ENCODE measurements at places on chromosomes 13 and 19.

DNA sequence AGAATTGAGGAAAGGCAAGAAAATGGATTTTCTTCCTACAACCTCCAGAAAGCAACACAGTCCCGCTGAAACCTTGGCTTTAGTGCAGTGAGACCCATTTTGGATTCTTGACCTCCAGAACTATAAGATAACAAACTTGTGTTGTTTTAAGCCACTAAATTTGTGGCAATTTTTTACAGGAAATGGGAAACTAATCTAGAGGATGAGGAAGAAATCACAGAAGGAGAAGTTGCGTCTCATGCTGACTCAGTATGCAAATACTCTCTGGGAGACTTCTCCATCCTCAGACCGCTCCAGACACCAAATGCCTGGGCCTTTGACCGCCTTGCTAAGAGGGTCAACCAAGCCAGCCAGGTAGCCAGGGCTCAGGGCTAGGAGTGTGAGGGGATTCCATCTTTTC, 13.1 kb upstream of the CEACAM16 start:
- DNase-seq: no peak

DNA sequence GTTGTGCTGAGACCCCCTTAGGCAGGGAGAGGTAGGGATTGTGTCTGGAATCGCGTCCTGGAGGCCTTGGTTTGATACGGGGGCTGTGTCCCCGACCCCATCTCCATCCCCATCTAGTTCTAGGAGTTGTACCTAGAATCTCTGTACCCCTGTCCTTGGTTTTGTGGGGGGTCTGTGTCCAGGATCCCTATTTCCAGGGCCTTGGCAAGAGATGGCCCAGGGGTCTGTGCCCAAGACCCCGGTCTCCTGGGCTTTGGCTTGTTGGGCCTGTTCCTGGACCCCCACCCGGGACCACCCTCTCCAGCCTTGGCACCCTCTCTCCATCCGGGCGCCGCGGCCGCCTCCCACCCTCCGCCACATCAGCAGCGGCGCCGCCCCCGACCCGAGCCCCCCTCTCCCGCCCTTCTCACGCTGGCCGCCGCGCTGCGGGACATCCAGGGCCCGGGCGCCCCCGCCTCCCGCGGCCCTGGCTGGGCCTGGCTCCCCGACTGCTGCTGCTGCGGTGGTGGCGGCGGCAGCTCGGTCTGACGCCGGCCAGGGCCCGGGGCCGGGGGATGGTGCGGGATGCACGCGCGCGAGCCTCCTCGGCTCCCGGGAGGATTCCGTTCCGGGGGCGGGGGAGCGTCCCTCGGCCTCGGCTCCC, at the start of gene NUMBL:
Gene NUMBL (minus strand): TSS at position 602 of the 643 bp plus-strand sequence. CDS start 168 bp downstream, at position 434.
- no peak for DNase-seq

- DNase-seq: no peak
Measured at GRCh38 chr19:18781885-18782527, 9.1 kb downstream of the COMP start.

DNA sequence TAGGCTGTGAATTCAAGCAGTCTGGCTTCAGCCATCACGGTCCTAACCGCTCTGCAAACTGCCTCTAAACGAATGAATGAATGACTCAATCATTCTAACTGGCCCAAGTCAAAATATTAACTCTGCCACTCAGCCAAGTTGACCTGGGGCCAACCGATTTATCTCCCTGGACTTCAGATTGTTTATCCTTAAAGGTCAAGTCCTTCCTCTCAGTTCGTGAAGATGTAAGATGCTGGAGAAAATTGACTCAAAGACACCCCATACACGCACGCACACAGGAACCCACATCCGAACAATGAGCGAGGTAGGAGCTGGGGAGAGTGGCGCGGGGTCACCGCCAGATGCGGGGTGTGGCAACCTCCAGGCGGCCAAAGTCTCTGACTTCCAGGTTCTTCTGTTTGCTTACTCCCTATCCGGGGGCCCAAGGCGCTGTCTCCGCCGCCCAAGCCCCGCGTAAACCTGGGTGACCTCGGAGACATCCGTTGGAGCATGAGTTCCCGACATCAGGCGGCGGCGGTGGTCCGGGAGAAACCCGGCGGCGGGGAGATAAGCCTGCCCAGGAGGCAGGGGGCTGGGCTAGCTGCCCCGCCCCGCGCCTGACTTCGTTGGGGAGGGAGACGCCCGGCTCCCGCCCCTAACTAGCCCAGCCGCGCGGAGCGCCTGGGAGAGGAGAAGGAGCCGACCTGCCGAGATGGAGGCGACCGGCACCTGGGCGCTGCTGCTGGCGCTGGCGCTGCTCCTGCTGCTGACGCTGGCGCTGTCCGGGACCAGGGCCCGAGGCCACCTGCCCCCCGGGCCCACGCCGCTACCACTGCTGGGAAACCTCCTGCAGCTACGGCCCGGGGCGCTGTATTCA, at the start of gene CYP2S1:
Gene CYP2S1 (plus strand): TSS at position 646 of the 856 bp plus-strand sequence. CDS start 46 bp downstream, at position 692.
- no peak for DNase-seq

DNA sequence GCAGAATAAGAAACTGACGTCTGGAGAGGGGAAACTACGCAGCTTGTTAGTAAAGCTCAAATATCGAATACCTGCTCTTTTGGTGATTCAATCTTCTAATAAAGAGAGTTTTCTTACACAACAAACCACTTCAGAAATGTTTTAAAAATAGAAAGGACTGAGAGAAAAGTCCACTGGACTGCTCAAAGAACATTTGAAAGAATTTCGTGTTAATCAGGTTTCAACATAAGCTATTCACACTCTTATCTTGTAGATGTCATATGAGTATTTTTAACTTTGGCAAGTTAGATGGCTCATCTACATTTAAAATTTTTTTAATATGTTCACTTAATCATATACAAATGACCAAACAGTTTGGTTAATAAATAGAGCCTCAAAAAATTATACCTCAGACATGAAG, 95.6 kb upstream of the FAM216B start:
- no peak for DNase-seq

- DNase-seq: no peak
Measured at GRCh38 chr13:48728876-48729275, 75.1 kb downstream of the CYSLTR2 start.

GRCh38 chr13:81138353-81138980, 797.5 kb upstream of the SPRY2 start:
- DNase-seq: no peak

GRCh38 chr19:45882652-45883585, 3.0 kb downstream of the IRF2BP1 start:
- DNase-seq: peak; percentile 71

- no peak for DNase-seq
Measured at GRCh38 chr19:13503570-13504235, 2.6 kb downstream of the CACNA1A start.
